ENCODE measurements at places on chromosomes 7 and 10.

DNA sequence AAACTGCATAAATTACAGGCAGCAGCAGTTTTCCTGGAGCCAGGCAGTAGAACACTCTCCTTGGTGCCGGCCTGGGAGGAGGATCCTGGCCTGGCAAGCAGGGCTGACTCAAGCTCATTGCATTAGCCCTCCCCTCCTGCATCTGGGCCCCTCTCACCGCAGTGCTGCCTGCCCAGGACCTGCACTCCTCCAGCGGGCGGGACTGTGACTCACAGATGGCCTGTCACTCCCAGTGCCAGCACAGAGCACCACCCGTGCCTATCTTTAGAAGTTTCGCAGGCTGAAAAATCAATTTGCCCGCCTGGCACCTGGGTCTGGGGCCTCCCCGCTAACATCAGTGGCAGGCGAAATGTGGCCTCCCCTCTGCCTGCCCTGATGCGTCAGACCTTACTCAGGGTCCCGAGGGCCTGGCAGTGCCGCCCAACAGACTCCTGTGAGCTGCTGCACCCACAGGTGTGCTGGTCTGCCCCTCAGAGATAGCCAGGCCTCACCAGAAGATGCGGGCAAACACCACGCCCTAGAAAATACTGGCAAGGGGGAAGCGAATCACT is 123.8 kb downstream of the KCNMA1 start:
- no peak for DNase-seq

DNA sequence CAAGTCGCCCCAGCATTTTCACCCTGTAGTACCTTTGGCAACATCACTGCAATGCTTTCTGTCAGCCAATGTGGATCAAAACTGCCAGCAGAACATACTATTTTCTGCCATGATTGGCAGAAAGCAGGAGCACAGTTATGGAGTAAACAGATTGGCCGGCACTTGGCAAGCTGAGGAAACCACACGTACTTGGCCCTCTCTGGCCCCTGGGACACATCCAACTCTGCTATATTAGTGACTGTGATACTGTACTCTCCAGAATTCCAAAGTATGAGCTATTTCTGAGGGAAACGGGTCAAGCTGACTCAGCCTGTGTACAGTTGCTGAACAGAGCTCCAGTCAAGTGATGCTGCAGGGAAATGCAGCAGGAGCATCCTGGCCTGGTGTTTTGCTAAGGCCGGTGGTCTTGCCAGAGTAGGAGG is 39.8 kb upstream of the LANCL2 start:
- no peak for DNase-seq

DNA sequence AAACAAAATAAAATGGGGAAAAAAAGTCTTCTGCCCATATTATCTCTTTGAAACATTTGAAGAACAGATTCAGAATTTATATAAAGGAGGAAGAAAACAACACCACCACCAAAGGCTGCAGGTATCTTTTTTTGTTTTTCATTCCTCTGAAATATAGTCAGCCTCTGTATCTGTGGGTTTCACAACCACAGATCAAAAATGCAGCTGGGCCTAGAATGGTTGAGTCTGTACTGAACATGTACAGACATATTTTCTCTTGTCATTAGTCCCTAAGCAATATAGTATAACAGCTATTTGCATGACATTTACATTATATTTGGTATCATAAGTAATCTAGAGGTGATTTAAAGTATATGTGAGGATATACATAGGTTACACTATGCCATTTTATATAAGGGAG is 559.7 kb upstream of the LRRN3 start:
- DNase-seq: no peak

DNA sequence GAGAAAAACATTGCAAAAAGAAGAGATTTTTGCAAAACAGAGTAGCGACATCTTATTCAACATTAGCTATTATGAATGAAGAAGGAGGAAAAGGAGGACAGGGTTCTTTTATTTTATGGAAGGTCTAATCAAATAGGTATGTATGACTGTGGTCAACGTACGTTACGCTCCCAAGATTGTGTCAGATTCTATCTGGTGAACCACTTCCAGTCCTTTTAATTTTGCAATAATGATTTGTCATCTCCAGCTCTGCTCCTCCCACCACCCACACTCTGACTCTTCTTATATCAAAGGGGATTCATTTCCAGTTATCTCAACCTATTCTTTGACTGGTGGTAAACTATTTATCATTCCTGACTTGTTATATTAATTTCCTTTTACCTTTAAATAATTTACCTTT is 259.9 kb downstream of the CACNA2D1 start:
- DNase-seq: no peak

DNA sequence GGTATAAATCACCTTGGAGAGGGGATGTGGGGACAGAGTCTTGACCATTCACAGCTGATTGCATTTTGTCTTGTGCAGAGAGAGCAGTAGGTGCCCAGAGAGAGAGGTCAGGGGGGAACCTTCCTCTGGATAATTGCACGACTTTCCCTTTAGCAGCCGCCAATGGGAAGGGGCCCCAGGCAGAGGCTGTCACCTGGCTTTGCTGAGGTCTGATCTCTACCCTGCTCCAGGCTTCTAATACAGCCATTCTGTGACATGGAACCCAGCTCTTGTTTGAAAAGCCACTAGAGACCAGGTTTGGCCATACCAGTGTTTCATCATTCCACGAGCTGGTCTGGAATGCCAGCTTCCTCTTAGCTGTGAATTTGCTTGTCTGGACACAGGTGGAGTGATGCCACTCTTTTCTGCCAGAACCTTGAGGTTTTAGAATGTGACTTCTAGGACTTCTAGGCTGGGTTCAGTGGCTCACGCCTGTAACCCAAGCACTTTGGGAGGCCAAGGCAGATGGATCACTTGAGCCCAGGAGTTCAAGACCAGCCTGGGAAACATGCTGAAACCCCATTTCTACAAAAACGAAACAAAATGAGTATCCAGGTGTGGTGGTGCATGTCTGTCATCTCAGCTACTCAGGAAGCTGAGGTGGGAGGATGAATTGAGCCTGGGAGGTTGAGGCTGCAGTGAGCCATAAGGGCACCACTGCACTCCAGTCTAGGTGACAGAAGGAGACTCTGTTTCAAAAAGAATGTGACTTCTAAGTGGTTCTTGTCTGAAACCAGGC is 159.9 kb downstream of the CAMK1D start:
- DNase-seq: no peak

GRCh38 chr7:20998309-20998708 is 211.6 kb upstream of the SP8 start:
- DNase-seq: no peak

GRCh38 chr7:24125765-24126164 is 158.2 kb upstream of the NPY start:
- DNase-seq: no peak

DNA sequence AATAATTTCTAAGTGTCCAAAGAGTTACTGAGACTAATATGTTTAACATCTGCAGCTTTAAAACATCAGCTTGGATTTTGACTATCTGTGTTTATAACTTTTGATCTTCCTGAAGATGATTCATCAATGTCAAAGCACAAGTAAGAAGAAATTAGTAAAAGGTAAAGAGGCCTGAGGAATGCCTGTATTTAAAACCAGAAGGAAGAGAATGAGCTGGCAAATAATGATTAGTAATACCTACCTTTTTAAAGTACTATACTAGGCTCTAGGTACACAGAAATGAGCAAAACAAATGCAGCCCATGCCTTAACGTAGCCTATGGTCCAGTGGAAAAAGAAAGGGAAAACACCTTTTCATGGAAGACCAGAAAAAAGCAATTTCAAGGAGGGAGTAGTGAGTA is 158.0 kb downstream of the KCND2 start:
- no peak for DNase-seq

DNA sequence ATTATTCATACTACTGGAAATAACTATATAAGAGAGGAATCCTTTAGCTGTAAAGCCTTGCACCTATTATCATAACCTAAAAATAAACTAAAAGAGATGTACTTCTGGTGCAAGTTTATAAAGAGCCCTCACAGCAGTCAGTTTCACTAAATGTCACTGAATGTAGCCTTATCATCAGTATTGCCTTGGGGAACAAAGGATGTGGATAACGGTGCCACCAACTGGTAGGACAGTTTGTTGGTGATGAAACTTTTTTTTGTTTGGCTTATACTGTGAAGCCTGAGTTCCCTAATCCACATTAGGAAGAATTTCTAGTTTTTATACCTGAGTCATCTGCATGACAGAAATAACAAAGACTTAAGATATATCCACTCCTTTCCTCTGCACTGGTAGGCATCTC is 117.9 kb upstream of the COL1A2 start:
- DNase-seq: no peak

GRCh38 chr7:100887516-100888290 is 1.8 kb downstream of the UFSP1 start:
- no peak for DNase-seq

GRCh38 chr10:58515291-58515941 is 2.7 kb downstream of the BICC1 start:
- no peak for DNase-seq

- no peak for DNase-seq
Observed at GRCh38 chr7:75856536-75856935, 22.3 kb upstream of the RHBDD2 start.

DNA sequence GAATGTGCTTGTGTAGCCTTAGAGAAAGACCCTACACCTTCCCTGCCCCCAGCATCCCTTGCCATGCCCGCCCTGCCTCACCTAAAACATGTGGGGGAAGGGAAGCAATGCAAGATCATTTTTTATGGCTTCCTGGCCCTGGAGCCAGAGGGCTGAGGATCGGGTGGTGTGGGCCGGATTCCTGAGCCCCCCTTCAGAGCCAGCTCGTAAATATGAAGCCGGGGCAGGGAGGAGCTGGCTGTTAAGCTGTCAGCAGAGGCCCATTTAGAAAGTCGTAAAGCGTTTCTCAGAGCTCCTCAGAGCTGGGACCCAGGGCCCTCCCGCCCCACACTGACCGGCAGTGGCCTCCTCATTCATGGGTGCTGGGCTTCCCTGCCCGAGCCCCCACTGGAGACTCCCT is 23.9 kb downstream of the UNC5B start:
- DNase-seq: no peak

- no peak for DNase-seq
Observed at GRCh38 chr10:98312349-98312748, 44.4 kb upstream of the LOXL4 start.

DNA sequence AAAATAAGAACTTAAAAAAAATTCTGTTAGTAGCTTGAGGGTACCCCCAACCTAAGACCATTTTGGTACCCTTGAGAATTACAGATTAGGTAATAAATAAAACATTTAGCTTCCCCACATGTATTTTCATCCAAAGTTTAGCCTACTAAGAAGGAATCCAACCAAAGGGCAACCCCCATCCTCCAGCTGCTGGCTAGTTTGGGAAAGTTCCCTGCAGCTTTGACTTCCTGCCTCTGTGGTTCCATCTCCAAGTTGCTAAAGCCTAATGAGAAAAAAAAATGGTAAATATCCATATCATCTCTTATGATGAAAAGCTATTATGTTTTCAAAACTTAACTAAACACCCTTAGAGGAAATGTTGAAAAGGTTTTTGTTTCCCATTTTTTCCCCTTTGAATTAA is 547.2 kb downstream of the ANKRD7 start:
- DNase-seq: no peak

DNA sequence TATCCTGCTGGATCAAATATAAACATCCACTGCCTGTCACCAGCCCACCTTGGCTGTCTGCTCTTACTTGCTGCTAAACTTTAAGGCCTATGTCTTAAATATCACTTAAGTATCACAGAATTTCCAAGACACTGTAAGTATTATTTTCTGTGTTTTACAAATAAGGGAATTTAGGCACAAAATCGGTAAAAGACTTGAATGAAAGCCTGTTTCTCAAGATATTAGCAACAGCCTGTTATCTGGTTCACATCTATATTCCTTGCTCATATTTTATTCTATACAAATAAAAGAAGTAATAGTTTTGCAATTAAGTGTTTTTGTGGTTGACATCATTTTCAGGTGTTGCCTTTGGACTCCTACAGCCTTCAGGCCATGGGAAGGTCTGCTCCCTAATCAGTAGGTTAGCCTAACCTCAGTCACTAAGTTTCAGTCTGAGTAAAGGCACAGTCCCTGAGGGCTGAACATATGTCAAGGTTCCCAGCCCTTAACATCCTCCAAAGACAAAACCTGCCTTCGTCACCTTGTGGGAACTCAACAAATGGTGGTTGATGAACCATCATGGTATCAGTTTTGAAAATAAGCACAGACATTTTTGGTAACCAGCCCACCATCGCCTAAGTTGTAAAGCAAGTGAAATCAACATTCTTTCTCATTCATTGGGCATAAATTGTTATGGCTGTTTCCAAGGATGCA is 127.1 kb downstream of the CREB5 start:
- no peak for DNase-seq

DNA sequence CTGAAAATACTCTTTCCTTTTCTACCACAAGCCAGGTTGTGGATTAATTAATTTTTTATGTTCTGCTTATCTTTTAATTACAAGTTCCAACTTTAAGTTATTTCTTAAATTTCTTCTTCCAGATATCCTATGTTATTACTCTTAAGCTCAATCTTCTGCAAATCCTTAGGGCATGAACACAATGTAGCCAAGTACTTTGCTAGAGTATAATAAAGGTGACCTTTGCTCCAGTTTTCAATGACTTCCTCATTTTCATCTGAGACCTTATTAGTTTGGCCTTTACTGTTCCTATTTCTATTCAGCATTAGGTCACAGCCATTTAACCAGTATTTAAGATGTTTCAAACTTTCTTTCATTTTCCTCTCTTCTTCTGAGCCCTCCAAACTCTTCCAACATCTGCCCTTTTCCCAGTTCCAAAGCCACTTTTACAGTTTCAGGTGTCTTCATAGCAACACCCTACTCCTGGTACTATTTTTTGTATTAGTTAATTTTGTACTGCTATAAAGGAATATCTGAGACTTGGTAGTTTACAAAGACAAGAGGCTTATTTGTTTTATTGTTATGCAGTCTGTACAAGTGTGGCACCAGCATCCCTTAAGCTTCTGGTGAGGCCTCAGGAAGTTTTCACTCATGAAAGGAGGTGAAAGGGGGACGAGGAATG is 886.2 kb upstream of the GHITM start:
- no peak for DNase-seq

DNA sequence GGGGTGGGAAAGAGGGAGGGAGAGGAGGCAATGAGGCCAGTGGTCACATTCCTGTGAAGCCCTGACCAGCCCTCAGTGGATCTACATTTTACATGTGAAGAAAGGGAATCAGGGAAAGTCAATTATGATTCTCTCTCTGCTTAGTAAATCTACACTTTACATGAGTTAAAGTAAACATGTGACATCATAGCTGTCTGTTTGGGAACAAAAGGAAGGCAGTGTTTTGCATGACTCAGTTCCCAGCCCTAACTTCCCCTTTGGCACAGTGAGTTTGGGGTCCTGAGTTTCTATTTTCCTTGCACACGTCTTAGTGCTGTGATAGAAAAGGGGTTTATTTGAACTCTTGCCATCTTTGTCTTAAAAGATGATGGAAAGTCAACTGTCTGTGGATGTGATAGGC is 615.1 kb downstream of the SDK1 start:
- DNase-seq: no peak

DNA sequence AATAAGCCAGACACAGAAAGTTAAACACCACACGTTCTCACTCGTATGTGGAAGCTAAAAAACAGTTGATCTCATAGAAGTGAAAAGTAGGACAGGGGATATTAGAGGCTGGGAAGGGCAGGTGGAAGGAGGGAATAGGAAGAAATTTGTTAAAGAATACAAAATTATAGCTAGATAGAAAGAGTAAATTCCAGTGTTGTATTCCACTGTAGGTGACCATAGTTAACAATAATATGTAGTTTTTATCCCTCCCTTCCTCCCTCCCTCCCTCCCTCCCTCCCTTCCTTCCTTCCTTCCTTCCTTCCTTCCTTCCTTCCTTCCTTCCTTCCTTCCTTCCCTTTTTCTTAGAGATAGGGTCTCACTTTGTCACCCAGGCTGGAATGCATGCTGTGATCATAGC is 19.9 kb upstream of the MEST start:
- DNase-seq: no peak

GRCh38 chr10:101131962-101132635 is 999 bp downstream of the TLX1 start:
- DNase-seq: no peak

- DNase-seq: no peak
Observed at GRCh38 chr7:70794962-70795361, 337.0 kb upstream of the GALNT17 start.
